ENCODE measurements at places on chromosomes 7 and 10.

- DNase-seq = no peak
These were observed 426.3 kb downstream of the PAXIP1 start for GRCh38 chr7:154576604-154577003.

- DNase-seq = no peak
These were observed 98.8 kb upstream of the CDK1 start for GRCh38 chr10:60679388-60679990.

- no peak for DNase-seq
These were observed 384.4 kb upstream of the ZWINT start for GRCh38 chr10:56745490-56745889.

DNA sequence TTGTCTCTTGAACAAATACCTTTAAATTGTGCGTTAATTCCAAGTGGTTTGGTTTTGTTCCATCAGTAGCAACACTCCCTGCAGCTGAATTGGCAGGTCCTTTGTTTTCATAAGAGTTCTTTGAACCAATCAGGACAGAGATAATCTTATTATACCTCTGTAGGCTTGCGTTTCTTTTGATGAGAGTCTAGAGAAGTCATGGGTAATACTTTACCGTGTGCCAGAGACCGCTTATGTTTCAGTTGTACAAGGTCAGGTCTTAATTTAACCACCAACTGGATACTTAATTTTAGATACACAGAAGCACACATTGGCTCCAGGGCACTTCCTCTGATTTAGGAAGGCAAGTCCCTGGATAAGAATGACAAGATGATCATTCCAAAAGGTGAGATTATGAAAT is at the start of gene ASB15:
TSS of gene ASB15 (plus strand) at position 292 of the 400 bp plus-strand sequence. CDS start 12,682 bp downstream, outside the sequence.
- DNase-seq = no peak

DNA sequence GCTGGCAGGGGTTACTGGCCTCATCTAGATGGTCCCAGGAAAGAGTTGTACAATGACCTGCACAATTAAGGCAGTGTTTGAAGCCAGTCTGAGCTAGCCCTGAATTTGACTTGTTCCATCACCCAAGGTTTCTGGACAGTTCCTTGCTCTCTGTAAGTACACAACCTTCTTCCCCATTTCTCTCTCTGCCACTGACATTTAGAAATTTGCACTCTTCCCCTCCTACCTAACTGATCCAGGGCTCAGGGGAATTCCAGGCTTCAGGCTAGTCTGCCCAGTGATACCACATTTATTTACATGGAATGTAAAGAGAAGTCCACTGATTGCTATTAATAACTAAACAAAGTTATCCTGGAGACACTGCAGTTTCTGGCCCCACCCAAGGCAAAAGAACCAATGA is 139.0 kb upstream of the GPR26 start:
- DNase-seq = no peak

GRCh38 chr10:124651402-124651891 is 92.7 kb downstream of the FAM53B start:
- DNase-seq = no peak

DNA sequence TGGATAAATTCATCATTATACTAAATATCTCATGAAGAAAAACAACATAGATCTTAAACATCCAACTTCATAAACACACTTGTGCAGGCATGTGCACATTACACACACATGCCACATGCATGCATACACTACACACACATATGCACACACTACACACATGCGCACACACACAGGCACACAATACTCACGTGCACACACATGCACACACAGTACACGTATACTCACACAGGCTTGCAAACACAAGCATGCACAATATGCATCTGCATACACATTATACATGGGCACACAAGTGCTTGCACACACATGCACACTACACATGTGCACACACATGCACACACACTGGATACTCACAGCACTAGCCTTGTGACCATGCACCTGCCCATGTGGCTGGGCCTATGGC is 105.2 kb downstream of the ADARB2 start:
- DNase-seq = no peak

All from HS-5 (cell line).